ENCODE measurements at places on chromosomes 5 and 9. TPM values are rescaled to one million over a fixed set of nuclear protein-coding genes. Genes with fewer than 3 reads are reported as not detected.

GRCh38 chr9:621201-621855 is 220.2 kb upstream of the DMRT1 start:
- H3K27me3 ChIP-seq, result no peaks in the 10 kb centered on the region
- H3K36me3 ChIP-seq, result no peaks in the 10 kb centered on the region
- no peak for DNase-seq
- H3K27ac ChIP-seq, result no peak overlapping the region

DNA sequence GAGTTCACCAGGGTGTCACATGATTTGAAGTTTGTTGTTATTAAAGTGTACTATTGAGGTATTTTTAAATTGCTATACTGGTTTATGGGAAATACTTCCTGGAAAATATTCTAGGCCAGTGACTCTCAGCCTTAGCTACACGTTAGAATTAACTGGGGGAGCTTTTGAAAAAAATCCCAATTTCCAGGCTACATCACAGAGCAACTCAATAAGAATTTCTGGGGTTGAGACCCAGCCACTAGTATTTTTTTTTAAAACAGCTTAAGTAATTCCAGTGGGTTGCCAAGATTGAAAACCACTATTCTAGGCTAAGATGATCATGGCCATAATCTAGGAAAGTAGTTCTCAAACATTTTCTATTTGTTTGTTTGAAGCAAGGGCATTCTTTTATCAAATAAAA is 142.9 kb upstream of the GRIA1 start:
- no peak overlapping the region for H3K4me3 ChIP-seq
- no peaks in the 10 kb centered on the region for H3K36me3 ChIP-seq
- H3K27ac ChIP-seq, result no peak overlapping the region
- H3K27me3 ChIP-seq, result peaks cover 22% of the 10 kb centered on the region
- no peaks in the 10 kb centered on the region for H3K4me1 ChIP-seq
- DNase-seq, result no peak

- no peaks in the 10 kb centered on the region for H3K4me1 ChIP-seq
- peak; percentile 73 for DNase-seq
- no peak overlapping the region for H3K4me3 ChIP-seq
- peaks cover 26% of the 10 kb centered on the region for H3K27me3 ChIP-seq
- H3K27ac ChIP-seq, result no peak overlapping the region
Measured at GRCh38 chr5:128905568-128906110, 59.6 kb upstream of the SLC27A6 start.

GRCh38 chr5:80620211-80620610 is 34.2 kb upstream of the MSH3 start:
- no peak for DNase-seq
- H3K4me1 ChIP-seq, result no peaks in the 10 kb centered on the region
- no peaks in the 10 kb centered on the region for H3K27me3 ChIP-seq
- H3K27ac ChIP-seq, result no peak overlapping the region
- no peaks in the 10 kb centered on the region for H3K36me3 ChIP-seq

- no peaks in the 10 kb centered on the region for H3K36me3 ChIP-seq
- DNase-seq, result no peak
- H3K4me3 ChIP-seq, result no peak overlapping the region
- no peak overlapping the region for H3K27ac ChIP-seq
- no peaks in the 10 kb centered on the region for H3K4me1 ChIP-seq
- H3K27me3 ChIP-seq, result no peaks in the 10 kb centered on the region
Measured at GRCh38 chr5:93008502-93009207, 572.4 kb downstream of the NR2F1-AS1 start.

- H3K4me3 ChIP-seq, result no peak overlapping the region
- H3K36me3 ChIP-seq, result no peaks in the 10 kb centered on the region
- H3K4me1 ChIP-seq, result no peaks in the 10 kb centered on the region
- no peak overlapping the region for H3K27ac ChIP-seq
Measured at GRCh38 chr9:133429641-133430161, 7.5 kb downstream of the ADAMTS13 start.

DNA sequence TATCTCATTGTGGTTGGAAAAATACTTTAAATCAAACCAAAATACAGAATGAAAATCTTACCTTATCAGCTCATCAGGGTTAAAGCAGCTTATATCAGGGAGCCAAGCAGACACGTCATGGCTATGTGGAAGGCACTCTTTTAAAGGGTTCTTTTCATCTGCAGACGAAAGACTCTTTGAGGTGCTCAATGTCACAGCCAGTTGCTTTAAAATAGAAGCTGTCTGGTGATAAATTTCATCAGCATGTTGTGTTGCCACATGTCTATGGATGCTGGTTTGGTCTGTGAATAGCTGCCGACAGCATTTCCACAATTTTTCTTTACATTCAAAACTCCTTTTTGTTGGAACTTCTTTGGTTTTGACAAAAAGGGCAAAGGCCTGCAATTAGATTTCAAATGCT is 7.5 kb downstream of the TSTD2 start:
- H3K27ac ChIP-seq, result no peak overlapping the region
- no peaks in the 10 kb centered on the region for H3K36me3 ChIP-seq
- no peaks in the 10 kb centered on the region for H3K27me3 ChIP-seq
- no peak for DNase-seq
- H3K4me1 ChIP-seq, result no peaks in the 10 kb centered on the region

DNA sequence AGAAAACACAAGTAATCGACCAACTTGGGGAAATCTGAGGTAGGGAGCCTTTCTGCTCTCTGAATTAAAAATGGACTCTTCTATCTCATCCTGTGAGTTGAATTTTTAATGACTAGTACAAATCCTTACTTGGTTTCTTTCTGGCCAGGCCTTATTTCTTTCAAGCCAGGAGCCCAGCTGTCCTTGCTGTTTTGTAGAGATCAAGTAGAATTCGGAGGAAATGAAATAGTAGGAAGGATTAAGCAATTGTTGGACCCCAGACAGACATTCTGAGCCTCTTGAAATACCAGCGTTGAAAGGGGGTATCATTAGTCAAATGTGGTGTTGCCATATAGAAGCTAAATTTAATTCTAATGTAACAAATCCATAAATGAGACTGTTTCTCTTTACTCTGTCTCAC is 53.7 kb upstream of the SMIM15 start:
- no peak for DNase-seq
- H3K4me1 ChIP-seq, result no peaks in the 10 kb centered on the region
- no peaks in the 10 kb centered on the region for H3K36me3 ChIP-seq

DNA sequence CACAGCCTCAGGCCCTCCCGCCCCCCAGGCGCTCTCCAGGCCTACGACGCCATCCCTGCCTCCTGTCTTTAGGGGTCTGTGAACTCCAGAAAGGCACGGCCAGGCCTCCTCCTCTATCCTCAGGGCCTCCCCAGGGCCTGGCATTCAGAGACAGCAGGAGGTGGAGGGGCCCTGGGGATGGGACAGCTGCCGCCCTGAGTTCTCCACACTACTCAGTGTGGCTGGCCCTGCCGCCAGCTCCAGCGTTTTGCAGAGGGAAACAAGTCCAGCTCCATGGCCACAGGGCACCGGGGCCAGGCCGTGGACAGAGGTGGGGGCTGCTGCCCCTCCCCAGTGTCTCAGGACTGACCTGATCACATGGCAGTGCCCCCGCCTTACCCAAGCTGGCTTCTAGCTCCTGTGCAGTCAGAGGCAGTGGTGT is 16.4 kb downstream of the SH3GLB2 start:
- no peak overlapping the region for H3K4me3 ChIP-seq
- H3K4me1 ChIP-seq, result no peaks in the 10 kb centered on the region
- no peak for DNase-seq
- no peak overlapping the region for H3K27ac ChIP-seq

DNA sequence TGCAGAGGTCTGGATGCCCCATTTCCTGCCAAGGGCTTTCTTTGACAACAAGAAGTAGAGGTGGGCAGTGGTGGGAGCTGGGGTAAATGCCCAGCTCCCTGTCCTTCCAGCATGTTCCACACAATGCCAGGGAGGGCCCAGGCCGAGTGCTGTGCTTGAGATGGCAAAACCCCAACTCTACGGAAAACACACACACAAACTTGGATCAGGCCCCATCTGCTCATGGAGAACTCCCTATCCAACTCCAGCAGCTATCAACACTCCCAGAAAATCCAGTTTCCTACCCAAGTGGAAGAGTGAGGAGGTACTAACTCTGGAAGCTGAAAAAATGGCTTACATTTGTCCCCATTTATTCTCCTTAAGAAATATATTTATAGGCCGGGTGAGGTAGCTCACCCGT is 61.1 kb upstream of the FUBP3 start:
- H3K36me3 ChIP-seq, result no peaks in the 10 kb centered on the region
- H3K27me3 ChIP-seq, result no peaks in the 10 kb centered on the region
- no peak overlapping the region for H3K27ac ChIP-seq
- no peaks in the 10 kb centered on the region for H3K4me1 ChIP-seq
- no peak for DNase-seq

DNA sequence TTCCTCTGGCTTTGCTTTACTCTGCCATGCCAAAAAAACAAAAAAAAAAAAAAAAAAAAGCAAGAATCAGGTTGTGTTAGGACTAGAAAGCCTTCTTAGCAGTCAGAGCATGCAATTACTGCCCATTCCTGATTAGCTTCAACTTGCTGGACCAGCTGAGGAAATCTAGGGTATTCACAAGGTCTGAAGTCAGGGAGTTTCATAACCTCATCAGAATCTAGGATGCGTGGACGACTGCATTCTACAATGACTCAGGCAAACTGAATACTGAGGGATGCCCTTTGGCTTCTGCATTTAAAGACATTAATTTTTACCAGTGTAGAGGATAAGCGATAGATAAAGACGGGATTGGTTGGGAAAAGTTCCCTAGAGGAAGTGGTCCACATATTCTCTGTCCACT is 39.2 kb upstream of the SHOC1 start:
- no peaks in the 10 kb centered on the region for H3K27me3 ChIP-seq
- H3K36me3 ChIP-seq, result no peaks in the 10 kb centered on the region
- no peak overlapping the region for H3K4me3 ChIP-seq
- 0 out of 2 replicates have a peak, but pooled peaks cover 2% of the 10 kb centered on the region for H3K4me1 ChIP-seq

DNA sequence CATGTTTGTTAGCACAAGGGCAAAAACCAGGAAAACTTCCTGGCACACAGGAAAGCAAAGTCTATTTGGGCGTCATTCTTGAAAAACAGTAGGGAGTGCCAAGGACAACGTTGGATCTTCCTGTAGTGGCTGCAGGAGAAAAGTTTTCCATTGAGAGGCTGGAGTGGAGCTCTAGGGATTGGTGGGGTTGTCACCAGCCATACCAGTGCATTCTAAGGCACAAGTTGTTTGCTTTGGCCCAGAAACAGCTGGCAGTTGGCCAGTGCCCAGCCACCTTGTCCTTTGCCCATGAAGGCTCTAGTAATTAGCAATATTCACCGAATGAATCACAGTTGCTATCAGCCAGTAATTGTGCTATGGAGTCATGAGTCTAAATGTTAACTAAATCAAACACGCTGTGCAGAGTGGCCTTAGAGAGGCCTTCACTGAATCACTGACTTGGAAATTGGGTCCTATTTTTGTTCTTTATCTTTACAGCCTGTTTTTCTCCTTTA is 26.4 kb downstream of the TNFSF15 start:
- H3K4me3 ChIP-seq, result no peak overlapping the region
- peak overlapping the region; percentile 61 for H3K27ac ChIP-seq
- no peaks in the 10 kb centered on the region for H3K36me3 ChIP-seq
- no peaks in the 10 kb centered on the region for H3K27me3 ChIP-seq
- DNase-seq, result peak; percentile 89

- H3K27me3 ChIP-seq, result no peaks in the 10 kb centered on the region
Measured at GRCh38 chr5:124921694-124922093, 175.3 kb upstream of the ZNF608 start.

- H3K36me3 ChIP-seq, result peaks cover 3% of the 10 kb centered on the region
- H3K4me3 ChIP-seq, result no peak overlapping the region
- no peaks in the 10 kb centered on the region for H3K27me3 ChIP-seq
- no peaks in the 10 kb centered on the region for H3K4me1 ChIP-seq
- DNase-seq, result no peak
Measured at GRCh38 chr5:82309091-82309531, 31.0 kb upstream of the RPS23 start.

DNA sequence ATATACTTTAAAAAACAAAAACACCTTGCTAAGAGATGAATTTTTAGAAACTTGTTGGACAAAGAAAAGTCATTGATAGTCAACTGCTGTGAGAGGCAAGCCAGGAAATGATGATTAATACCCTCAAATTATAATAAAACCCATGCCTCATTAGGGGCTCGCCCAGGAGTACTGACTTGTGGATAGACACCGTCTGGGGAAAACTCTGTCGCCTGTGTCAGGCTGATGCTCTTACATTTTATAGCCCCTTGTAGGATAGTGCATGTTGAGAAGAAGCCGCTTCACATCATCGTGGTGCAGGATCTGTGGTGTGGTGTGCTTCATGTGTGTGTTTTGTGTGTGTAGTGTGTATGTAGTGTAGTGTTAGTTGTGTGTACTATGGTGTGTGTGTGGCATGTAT is 39.1 kb downstream of the SYK start:
- no peak overlapping the region for H3K4me3 ChIP-seq
- peak; percentile 8 for DNase-seq
- H3K4me1 ChIP-seq, result no peaks in the 10 kb centered on the region
- H3K27me3 ChIP-seq, result no peaks in the 10 kb centered on the region
- H3K36me3 ChIP-seq, result no peaks in the 10 kb centered on the region

DNA sequence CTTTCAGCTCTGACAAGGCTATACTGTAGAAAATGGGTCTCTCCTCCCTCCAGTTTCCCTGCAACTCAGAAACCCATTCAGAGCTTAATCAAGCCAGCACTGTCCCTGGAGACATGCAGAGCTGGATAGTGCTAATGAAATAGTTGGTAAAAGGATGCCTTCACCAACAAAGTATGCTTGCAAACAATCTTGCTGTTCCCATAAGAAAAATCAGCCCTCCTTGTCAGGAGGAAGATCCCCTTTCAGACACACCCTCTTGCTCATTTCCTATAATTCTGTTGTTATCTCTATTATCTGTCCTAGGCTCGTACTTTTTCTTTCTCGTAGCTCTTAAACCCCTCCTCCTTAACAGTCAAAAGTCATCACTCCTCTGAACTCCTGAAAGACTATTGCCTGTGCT is 9.9 kb upstream of the OSMR start:
- H3K4me3 ChIP-seq, result no peak overlapping the region
- peak; percentile 31 for DNase-seq
- no peak overlapping the region for H3K27ac ChIP-seq
- peaks cover 22% of the 10 kb centered on the region for H3K4me1 ChIP-seq

- peaks cover 8% of the 10 kb centered on the region for H3K27me3 ChIP-seq
- H3K4me1 ChIP-seq, result no peaks in the 10 kb centered on the region
- no peak overlapping the region for H3K27ac ChIP-seq
Measured at GRCh38 chr5:102068870-102069269, 227.2 kb downstream of the SLCO4C1 start.

DNA sequence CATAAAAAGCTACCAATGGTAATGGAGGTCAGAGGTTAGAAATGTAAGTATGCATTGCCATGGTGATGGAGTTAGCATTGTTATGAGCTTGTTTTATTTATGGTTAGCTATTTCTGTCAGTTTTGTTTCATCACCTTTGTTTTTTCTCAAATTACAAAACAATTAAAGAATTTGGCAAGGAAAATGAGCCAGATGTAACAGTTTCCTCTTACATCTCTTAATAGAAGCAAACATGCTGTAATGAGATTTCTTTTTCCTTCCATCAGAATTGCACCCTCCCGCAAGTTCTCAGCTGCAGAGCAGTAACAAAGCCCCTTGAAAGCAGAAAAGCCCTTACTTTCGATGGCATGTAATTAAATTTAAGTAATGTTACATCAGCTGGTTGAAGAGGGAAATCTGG is 233.0 kb downstream of the SGCD start:
- no peaks in the 10 kb centered on the region for H3K4me1 ChIP-seq
- H3K4me3 ChIP-seq, result no peak overlapping the region
- H3K27me3 ChIP-seq, result no peaks in the 10 kb centered on the region
- DNase-seq, result no peak

GRCh38 chr5:144210655-144211054 is 40.0 kb downstream of the KCTD16 start:
- H3K27ac ChIP-seq, result no peak overlapping the region
- no peak overlapping the region for H3K4me3 ChIP-seq
- no peaks in the 10 kb centered on the region for H3K4me1 ChIP-seq
- peaks cover 67% of the 10 kb centered on the region for H3K27me3 ChIP-seq

HTR4 gene
- total RNA-seq, result not detected

LAMC3 gene
- 4.6 TPM for total RNA-seq

GGTA1 gene
- total RNA-seq, result not detected

SPOCK1 gene
- total RNA-seq, result 8.2 TPM

FAM221B gene
- 0.29 TPM for total RNA-seq

SEMA5A gene
- 4.4 TPM for total RNA-seq

OTULINL gene
- total RNA-seq, result 46.4 TPM

Measured in PC-3 (cell line).